ENCODE measurements at places on chromosomes 12 and 14.

- DNase-seq = peak; percentile 92
Measured at GRCh38 chr12:848173-848865, 95.9 kb downstream of the WNK1 start.

DNA sequence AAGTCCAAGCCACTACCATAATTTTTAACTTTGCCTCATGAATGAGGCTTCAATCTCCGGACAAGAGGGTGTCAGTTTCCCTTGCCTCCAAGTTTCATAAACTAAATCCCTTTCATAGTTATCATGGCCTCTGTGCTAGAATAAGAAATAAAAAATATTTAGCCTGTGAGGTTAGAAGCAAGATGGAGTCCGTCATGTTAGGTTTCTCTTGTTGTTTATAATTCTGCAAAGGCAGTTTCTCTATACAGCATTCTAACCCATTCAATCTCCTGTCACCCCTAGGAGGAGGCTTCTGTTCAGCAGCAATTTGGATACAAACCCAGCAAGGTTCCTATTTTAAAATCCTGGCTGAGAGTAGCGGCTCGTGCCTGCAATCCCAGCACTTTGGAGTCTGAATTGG, 15.8 kb upstream of the RAN start:
- DNase-seq = no peak

DNA sequence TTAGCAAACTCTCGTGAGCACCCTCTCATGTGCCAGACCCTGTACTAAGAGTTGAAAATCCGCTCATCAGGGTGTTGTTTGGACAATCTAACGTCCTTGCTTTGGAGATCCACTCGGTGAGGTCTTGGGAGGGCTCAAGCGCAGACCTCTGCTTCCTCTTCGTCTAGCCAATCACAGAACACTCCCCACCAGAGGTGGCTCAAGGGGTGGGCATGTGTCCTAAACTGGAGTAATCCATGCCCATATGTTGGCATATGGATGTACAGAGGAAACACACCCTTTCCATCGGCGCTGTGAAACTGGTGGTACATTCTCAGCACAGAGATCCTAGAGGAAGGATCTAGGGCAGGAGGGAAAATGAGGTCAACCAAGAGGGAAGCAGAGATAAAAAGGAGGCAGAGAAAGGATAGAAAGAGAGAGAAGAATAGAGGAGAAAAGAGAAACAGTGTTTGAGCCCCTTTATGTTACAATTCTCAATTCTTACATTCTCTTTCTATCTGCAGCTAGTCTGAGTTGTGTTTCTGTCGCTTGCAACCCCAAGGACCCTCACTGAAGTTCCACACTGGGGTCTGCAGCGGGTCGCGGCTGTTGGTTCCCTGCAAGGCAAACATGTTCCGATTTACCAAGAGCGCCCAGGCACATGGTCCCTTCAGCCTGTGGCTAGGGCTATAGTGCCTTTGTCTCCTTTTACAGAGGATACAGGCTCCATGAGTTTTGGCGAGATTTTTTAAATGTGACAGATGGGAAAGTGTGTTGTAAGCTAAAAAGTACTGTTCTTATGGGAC, 40.5 kb downstream of the DLK1 start:
- no peak for DNase-seq

DNA sequence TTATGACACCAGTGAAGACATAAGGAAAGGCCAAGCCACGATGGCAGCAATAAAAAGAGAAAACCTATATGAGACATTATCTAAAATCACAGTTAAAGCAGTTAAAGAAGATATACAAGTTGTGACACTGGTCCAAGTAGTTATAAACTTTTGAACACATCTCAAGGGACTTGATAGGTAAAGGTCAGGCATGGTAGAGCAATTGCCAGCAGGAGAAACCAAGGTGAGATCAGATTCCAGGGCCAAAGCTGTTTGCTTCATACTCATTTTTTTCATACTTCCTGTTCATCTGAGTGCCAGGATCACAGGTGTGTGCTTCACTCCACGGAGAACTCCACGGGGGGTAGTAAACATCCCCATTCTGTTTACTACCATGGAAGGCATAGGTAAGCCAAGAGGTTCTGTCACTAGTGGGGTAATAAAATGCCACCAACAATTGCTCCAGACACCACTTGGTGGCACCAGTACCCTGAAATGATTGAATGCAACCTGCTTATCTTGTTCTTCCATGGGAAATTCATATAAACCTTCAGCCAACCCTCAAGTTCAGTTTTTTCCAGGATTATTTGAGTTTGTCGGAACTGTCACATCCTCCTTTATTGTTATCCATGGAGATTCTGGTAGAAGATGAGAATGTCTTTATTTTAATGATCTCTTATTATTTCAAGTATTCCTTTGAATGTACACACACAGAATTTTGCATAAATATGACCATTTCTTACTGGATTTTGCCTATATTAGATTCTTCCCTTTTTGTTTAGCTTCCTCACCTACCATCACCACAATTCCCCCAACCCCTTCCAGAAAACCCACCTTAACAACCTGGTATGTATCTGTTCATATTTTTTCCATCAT, 59.2 kb upstream of the TSPAN8 start:
- DNase-seq = peak; percentile 1

DNA sequence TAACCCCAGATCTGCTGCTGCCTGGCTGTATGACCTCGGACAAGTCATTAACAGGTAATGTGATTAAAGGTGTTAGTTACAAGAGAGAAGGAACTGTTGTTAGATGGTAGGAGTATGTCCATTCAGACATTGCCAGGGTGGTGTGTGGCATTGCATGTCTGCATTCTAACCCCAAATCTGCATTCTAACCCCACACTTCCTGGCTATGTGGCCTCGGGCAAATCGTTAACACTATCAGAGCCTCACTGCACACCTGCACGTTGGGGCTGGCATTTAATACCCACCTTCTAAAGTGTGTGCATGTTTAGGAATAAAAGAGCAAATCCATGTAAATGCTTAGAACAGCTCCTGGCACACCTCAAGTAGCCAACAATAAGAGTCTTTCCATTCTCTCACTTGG, 46.4 kb downstream of the CHST11 start:
- no peak for DNase-seq

DNA sequence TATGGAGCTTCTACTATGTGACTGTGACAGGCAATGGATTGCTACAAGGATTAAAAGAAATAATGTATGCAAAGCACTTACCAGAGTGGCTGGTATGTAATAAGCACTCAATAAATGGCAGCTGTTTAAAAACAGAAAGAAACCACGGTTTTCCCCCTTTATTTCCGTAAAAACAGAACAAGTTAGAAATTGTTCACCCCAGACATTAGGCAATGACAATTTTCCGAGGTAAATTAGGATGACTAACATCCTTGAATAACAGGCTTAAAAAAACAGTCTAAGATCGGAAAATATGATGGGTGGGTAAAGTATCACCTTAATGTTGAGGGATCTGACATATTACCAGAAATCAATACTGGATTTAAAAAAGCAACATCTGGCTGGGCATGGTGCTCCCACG, 20.9 kb upstream of the CNIH1 start:
- no peak for DNase-seq

DNA sequence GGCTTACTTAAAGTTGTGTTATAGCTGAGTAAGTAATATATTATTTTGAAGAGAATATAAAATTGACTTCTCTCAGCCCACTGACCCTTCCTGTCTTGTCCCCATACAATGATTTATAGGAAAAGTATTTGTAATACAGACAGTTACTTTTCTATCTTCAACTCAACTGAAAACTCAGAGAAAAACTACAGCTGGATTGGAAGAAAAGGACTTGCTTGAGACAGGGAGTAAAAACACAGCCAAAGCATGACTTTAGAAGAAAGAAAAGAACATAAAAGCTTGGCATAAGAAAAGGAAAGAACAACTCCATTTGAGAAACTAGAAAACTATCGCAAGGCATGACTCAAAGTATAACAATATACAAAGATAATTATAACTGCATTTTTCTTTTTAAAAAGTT, 57.5 kb downstream of the MSRB3 start:
- no peak for DNase-seq

DNA sequence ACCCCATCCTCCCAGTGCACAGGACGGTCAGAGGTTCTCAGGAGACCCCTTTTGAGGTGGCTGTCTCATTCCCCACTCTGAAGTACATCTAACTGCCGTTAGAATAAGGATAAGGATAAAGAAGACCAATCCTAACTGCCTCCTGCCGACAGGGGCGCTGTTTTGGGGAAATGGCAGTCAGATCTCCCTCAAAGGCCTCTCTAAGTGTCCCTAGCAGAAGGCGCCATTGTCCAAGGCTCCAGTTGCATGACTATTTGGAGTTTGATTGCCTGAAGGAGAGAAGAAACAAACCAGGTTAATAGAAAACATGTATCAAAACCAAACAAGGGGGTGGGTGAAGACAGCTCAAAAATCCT, 29.1 kb upstream of the KLRB1 start:
- DNase-seq = no peak

DNA sequence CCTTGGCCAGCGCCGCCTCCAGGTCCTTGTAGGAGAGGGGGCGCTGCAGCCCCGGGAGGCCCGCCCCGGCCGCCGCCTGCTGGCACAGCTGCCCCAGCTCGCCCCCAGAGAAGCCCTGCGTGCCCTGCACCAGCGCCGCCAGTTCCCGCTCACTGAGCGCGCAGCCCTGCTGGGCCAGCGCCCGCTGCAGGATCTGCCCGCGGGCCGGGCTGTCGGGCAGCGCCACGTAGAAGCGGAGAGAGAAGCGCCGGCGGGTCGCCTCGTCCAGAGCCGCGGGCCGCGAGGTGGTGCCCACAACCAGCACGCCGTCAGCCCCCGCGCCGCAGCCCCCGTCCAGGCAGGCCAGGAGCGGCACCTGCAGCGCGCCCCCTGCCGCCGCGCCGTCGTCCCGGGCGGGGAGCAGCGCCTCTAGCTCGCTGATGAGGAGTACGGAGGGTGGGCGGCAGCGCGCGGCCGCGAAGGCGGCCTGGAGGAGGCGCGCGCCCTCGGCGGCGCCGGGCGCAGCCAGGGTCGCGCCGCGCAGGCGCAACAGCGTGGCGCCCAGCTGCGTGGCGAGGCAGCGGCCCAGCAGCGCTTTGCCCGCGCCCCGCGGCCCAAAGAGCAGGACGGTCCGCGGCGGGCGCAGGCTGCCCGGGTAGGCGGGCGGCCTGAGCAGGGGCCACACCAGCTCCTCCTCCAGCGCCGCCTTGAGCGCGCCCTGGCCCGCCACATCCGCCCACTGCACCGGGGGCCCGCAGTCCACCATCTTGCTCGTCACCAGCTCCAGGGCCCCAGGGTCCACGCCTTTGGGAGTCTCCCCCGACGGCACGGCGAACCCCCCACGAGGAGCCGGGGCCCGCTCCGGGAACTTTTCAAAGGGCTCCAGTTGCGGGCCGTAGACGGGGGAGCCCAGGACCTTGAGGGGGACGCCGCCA, 27.7 kb downstream of the FIGNL2 start:
- peak; percentile 84 for DNase-seq

- no peak for DNase-seq
Measured at GRCh38 chr12:16158050-16158449, 119.4 kb downstream of the SLC15A5 start.

DNA sequence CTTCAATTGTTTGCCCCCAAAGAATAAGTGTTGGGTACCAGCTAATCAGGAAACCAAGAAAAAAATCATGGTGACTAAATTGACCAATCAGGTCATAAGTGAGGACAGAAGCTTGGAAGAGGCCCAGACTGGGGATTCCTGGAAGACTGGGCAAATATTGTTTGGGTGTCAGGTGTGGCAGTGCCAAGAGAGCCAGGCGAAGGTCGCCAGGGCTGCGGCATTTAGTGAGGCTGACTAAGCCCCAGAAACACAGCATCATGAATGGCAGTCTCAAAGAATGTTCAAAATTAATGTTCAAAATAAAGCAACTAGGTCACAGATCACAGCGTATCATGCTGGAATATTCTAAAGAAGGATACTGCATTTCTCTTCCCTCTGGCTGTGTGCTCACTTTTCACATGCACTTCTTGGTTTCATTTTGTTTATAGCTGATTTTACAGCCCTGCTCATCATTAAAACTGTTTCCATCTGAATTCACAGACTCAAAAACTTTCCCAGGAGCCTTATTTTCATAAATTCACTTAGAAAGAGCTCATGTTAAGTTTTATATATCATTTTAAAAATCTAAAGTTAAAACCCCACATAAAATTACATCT, 85.3 kb upstream of the OVCH1 start:
- no peak for DNase-seq

GRCh38 chr12:51845482-51845881, 3.0 kb downstream of the FIGNL2 start:
- no peak for DNase-seq

- no peak for DNase-seq
Measured at GRCh38 chr12:45348986-45349385, 133.1 kb downstream of the ANO6 start.

- no peak for DNase-seq
Measured at GRCh38 chr14:52000019-52000582, 10.8 kb downstream of the RTRAF start.

DNA sequence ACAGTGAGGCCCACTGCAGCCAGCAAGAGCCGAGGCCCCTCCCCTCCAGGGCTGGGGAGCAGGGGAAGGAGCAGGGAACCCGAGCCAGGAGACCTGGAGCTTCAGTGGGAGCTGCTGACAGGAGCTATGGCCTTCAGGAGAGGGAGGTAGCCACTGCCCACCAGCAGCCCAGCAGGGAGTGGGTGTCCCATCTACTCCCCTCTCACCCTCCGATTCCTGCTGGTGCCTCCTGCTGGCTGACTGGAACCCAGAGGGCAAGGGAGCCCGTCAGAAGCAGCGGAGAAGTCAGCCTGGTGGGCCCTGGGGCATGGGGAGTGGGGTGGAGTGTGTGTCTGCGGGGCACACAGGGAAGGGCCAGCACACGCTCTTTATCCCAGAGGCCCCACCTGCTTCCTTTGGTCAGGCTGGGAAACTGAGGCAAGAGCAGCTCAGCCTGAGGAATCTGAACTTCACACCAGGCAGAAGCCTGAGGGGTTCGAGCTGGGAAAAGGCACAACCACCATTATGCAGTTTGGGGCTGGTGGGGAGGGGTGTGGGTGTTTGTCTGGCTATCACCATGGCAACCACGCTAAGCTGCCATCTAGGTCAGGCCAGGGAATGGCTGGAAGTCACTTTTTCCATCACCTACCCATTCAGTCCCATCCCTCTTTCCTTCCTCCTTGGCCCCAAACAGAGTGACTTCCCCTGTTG, 36.8 kb upstream of the PLEKHG6 start:
- no peak for DNase-seq

- DNase-seq = peak; percentile 29
Measured at GRCh38 chr14:32611752-32612151, 282.7 kb downstream of the AKAP6 start.

DNA sequence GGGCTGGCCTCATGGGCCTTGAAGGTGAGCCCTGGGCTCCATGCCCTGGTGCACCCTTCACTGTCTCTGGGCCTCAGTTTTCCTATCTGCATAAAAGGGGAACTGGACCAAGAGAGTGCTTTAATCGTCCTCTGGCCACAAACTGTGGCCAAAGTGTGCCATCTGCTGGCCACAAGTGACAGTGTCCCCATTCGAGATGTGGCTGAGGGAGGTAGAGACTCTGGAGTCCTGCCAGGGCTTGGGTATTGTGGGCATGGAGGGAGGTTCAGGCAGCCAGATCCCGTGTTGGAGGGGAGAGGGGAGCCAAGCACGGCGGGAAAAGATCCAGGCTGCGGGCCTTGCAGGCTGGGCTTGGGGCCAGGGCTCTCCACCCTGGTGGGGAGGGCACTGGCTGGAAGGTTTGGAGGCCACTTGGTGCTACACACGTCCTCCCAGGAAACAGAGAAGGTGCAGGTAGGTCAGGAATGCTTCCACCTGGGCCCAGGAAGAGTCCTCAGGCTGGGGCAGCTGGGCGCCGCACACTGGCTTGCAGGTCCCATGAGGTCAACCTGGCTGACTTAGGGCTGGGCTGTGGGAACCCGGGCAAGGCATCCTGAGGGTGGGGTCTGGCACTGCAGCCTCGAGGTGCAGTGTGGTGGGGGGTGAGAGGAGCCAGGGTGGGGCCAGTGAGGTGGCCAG, 7.3 kb upstream of the KIF26A start:
- DNase-seq = peak; percentile 72

GRCh38 chr14:94395282-94395887, 7.0 kb upstream of the SERPINA1 start:
- peak; percentile 78 for DNase-seq

All from suppressor macrophage treated with lipopolysaccharide for 1 hour (primary cell).